ENCODE measurements at places on chromosomes 2 and 18.

- no peak for DNase-seq
Observed at GRCh38 chr2:36655453-36655852, 41.1 kb upstream of the VIT start.

DNA sequence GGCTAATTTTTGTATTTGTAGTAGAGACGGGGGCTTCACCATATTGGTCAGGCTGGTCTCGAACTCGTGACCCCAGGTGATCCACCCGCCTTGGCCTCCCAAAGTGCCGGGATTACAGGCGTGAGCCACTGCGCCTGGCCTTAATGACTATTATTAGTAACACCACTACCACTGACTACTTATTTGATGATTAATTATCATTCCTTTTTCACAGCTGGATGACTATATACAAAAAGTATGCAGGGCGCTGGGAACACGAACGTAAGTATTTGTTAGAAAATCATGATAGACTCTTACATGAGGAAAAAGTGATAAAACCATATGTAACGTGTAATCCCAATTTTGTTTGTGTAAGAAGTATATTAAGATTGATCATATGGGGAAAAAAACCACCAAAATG, 21.6 kb downstream of the DARS1 start:
- DNase-seq: no peak

DNA sequence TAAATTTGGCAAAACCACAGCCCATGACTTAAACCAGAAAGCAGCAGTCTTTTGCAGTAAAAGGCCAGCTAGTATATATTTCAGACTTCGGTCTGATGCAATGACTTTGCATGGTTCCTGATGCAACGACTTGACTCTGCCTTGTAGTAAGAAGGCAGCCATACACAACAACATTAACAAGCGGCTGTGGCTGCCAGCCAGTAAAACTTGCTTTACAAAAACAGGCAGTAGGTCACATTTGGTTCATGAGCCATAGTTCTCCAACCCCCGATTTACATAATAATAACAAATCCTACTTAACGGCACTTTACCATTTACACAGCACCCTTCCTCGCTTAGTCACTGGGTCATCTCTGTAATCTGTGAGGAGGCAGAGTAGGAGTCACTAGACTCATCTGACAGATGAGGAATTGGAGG, 410.3 kb downstream of the LRATD1 start:
- DNase-seq: peak; percentile 52

DNA sequence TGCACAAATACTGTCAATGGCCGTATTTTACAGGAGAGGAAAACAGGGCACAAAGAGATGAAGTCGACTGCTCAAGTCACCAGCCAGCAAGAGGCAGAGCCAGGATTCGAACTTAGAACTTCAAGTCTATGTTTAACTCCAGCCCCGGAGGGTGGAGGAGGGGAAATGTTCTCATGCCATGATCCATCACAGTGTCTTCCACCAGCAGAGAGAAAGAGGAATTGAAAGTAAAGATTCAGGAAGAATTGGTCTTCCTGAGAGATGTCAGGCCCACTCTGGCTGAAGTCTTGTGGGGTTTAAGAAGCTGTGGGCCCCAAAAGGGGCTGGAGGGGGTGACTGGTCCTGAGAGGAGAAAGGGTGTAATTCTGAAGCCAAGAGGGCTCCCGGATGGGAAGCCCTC, 260.0 kb downstream of the TNS1 start:
- DNase-seq: no peak

DNA sequence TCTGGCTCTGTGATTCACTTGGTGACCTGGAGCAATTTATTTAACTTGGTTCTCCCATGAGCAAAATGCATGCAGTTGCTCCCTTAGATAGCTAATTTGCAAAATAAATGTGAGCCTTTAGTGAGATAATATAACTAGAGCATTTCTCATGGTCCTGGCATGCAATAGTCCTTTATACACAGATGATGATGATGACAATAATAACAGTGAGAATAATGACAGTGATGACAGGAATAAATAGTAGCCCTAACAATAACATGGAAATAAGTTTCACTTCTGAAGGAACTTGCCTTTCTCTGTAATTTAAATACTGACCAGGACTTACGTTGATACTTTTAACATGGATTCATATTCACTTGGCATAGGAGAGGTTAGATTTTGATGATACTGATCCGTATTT, 49.2 kb downstream of the LPIN1 start:
- no peak for DNase-seq

- no peak for DNase-seq
Observed at GRCh38 chr2:60759654-60760053, 3.6 kb downstream of the PAPOLG start.

- no peak for DNase-seq
Observed at GRCh38 chr18:63099848-63100629, 219.5 kb downstream of the BCL2 start.

- DNase-seq: peak; percentile 18
Observed at GRCh38 chr2:31980674-31981356, 30.0 kb downstream of the MEMO1 start.

GRCh38 chr2:189309331-189309730, 129.8 kb upstream of the COL5A2 start:
- no peak for DNase-seq

DNA sequence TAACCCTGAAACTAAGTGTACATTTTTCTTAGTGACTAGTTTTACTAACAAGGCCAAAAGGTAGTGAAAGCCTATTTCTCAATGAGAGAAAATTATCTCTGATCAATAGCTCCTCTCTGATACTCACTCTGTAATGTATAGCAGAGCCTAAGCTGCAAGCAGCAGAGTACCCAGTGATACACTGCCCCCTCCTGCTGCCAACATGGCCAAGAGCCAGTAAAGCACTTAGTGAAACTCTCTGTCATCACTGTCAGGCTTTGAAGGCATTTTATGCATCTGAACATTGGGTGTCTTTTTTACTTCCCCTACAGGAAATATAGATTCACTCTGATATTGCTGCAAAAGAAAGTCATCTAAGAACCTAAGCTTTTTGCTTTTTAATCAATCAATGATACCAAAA, 784.1 kb upstream of the CDH7 start:
- peak; percentile 23 for DNase-seq

DNA sequence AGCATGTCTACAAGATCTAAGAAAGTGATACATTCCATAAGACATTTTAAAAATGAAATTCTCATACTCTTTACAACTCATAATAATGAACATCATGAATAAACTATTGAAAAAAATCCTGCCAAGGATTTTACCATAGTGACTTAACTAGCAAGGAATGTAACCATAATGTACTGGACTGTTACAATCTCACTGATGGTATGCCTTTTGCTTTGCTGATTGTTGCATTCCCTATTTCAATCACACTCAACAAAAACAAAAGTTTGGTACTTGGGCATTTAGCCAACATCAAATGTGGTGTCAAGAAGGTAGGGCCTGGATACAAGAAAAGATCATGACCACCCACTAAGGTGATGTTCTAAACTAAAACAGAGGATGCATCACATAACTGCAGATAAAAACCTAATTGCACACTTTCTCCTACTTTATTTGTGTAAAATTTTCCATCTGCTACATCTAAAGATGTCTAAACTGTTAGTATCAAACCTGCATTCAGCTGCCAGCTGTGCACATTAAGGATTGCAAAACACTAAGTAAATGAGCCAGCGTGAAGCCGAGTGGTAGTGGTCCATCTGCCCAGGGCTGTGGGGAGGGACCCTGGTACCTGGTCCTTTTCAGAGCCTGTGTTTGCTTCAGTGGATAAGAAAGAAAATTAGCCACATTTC, 564.4 kb downstream of the ZEB2 start:
- DNase-seq: peak; percentile 11

DNA sequence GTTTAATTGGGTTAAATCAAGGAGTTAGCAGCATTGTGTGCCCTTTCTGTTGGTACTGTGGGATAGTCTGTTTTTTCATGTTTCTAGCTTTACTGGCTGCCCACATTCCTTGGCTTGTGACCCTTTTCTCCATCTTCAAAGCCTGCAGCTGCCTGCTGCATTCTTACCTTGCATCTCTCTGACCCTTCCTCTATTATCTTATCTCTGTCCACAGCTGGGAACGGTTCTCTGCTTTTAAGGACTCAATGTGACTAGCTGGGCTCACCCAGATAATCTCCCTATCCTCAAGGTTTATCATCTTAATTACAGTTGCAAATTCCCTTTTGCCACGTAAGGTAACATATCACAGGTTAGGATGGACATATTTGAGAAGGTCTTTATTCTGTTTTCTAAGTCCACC, 199.7 kb downstream of the KCNS3 start:
- DNase-seq: no peak

GRCh38 chr2:56202381-56203121, 18.8 kb downstream of the CCDC85A start:
- DNase-seq: no peak

- peak; percentile 53 for DNase-seq
Observed at GRCh38 chr2:190343089-190343535, 277 bp upstream of the INPP1 start.

- DNase-seq: no peak
Observed at GRCh38 chr2:206981086-206981674, 41.9 kb downstream of the CPO start.

- peak; percentile 29 for DNase-seq
Observed at GRCh38 chr2:31097962-31098613, 40.2 kb downstream of the GALNT14 start.

- no peak for DNase-seq
Observed at GRCh38 chr18:7096838-7097237, 20.8 kb downstream of the LAMA1 start.

DNA sequence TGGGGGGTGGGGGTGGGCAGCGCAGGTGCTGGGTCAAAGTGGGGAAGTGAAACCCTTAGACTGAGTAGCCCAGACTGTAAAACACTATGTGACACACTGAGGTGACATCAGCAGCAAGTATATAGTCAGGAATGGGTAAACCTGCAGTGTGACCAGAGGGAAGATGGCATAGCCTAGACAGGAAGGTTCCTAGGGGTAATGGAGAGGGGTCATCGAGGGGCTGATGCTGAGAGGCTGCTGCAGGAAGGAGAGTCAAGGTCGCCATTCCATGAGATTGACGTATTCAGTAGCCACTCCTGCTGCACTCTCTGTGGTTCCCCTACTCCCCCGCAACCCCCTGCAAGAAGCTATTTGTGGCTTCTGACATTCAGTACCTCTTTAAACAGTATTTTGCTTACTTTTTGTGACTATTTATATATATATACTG, 111.7 kb downstream of the CHST9 start:
- no peak for DNase-seq

GRCh38 chr2:79178076-79178674, 18.6 kb upstream of the REG3A start:
- DNase-seq: no peak

- DNase-seq: no peak
Observed at GRCh38 chr18:2686349-2686968, 30.9 kb downstream of the SMCHD1 start.

- no peak for DNase-seq
Observed at GRCh38 chr2:274503-274902, 9.8 kb downstream of the ACP1 start.

DNA sequence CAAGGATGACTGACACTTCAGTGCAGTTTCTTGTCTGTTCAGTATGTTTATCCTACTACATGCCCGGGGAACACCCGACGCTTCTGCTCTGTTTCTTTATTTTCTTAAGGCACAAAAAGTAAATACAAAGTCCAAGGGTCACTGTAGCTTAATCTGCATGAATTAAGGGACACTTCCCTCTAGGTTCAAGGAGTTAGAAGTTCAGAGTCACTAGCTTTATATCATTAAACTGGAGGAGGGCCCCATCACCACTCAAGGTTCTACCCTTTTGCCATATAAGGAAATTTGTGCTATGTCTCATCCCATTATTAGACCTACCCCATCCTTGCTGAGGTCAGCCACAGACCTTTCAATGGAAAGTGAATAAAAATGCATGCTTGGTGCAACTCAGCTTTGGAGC, 27.6 kb upstream of the RMDN2 start:
- DNase-seq: no peak

DNA sequence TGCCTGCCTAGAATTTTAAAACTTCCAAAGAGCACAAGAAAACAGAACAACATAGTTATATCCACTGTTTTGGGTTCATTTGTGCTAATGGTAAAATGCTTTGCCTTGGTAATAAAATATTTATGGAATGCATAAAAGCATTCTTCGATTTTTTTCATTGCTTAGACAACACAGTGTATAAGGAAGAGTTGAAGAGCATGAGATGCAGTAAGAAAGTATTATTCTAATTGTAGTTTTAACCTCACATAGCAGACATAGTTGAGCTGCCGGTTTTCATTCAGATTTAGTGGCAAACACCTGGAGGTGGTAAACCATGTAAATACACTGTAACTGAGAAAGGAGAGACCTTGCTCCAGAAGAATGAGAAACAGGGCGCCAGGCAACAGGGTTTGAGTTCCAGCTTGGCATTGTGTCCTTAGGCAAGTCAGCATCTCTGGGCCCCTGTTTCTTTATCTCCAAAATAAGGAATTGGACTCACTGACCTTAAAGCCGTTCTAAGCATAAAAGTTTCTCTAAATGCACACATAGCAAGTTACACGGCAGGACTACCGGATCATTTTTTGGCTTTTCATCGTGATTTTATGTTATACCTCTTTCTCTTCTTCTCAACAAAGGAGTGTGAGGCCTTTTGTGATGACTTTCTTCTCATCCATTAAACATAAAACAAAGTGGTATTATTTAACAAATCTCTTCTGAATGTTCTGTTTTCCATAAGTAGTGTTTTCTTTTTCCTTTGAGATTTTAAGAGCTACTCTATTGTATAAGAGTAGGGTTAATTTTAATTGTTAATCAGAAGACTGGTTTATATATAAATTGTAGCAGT, 7.9 kb downstream of the UGP2 start:
- DNase-seq: no peak

- DNase-seq: no peak
Observed at GRCh38 chr2:135512099-135512498, 18.9 kb downstream of the ZRANB3 start.

GRCh38 chr2:17057109-17058017, 391.7 kb upstream of the CYRIA start:
- DNase-seq: no peak

DNA sequence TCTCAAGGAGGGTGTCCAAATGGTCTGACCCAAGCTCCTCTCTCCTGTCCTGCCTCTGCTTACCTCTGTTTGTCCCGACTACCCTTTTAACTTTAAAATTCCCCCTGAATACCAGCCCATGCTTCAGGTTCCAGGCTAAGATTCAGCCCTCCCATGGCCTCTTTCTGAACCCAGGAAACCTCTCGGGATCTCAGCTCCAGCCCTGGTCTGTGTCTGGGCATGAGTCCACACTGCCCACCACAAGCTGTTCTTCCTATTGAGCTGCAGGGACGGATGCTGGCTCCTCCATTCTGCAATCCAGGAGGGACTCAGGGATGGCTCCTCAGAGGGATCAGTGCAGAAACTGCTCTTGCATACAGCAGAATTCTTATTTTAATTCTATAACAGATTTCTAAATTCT, 78.9 kb downstream of the MYT1L start:
- DNase-seq: no peak

GRCh38 chr2:60007671-60008070, 545.8 kb downstream of the BCL11A start:
- no peak for DNase-seq

GRCh38 chr2:113084249-113085000, 16.7 kb downstream of the IL1F10 start:
- no peak for DNase-seq

Data from HT1080 (cell line).